Skeletal muscle cell (primary cell): ENCODE measurements at places on chromosomes 12 and 14.

- DNase-seq: no peak
Measured at GRCh38 chr12:20120403-20120725, 248.0 kb upstream of the PDE3A start.

DNA sequence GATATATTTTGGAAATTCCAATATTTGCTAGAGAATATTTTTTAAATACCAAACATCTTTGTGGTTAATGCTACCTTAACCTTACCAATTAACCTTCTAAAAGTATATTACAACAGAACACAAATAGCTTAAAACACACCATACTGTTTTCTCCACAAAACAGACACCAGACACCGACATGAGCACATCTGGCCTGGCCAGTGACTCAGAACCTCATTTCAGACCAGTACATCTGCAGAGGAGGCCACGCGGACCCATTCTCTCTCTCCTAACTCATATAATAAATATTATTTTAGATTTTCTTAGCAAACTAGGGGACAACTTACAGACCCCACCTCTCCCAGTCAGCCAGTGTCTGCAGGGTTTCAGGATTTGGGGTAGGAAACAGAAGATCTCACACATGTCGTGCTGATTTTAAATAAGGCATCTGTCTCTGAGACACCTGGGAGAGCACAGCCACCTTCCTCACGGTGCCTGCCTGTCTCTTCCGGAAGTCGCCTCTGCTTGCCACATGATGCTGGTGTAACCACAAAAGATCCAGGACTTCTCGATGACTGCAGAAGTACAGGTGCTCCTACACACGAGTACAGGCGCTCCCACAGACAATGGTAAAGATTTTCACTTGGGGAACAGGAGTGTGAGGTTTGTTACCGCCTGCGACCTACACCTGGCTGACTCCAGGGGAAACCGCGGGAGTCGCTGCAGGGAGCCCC lies 9.7 kb upstream of the ANKLE2 start:
- DNase-seq: no peak

- DNase-seq: no peak
Measured at GRCh38 chr14:35295845-35296161, 3.6 kb downstream of the PSMA6 start.

DNA sequence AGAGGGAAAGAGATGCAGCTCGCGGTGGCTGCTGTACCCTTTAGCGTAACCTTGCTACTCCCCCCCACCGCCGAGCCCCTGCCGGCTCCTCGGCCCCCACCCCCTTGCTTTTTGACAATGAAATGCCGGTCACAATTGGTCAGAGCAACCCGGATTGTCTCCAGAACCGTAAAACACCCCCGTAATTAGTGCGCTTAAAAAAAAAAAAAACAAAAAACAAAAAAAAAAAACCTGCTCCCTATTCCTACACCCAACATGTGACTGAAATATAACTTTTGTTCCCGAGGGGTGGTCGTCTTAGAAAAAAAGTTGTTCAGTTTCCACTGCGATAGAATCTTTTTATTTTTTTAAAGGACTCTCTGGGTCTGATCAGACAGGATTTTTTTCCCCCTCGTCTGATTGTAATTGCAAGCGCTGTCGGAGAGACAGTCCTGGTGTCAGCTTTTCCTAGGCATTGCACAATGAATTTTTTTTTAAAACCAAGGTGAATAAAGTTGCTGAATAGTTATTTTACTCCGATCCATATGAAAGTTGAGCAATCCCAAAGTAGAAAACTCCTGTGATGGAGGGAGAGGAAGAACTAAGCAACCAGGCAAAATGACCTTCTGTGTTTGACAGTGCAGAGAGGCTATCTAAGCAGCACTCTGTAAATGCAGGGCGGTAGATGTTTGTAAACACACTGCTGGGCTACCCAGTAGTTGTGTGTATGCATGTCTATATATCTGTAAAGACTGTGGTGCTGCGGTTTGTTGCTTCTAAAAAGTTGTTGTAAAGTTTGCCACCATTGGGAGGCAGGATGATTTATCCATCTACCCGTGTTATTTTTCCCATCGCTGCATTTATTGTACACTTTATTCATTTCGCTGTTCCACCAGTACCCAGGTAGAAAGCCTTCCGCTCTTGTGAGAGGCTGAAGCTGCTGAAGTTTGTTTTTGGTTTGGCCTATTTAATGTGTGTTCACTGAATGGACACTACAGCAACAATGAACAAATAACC lies 1.1 kb downstream of the ETV6 start:
- DNase-seq: no peak

DNA sequence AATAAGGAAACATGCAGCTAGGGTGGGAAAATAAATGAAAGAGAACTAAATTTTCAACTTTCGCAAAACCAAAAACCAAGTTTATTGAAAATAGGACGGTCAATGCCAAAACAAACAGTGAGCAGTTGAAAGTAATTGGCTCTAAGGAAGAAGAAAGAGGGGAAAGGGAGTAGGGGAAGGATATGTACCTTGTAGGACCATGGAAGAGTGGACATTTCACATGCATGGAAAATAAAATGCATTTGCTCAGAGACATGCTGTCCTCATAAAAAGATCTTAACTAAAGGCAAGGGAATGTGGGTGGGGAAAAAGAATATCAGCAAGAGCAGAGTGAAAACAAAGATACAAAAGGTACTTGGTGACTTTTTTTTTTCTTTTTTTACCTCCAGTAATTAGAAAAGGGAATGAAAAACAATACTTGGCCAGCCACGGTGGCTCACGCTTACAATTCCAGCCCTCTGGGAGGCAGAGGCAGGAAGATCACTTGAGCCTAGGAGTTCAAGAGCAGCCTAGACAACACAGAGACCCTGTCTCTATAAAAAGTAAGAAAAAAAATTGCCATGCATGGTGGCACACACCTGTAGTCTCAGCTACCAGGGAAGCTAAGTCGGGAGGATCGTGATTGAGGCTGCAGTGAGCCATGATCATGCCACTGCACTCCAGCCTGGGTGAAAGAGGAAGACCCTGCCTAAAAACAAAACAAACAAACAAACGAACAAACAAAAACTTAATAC lies 6.6 kb downstream of the TXNDC16 start:
- DNase-seq: no peak

- DNase-seq: no peak
Measured at GRCh38 chr12:46387670-46388069, 15.1 kb upstream of the SLC38A2 start.
